ENCODE measurements at places on chromosomes 12 and 14.

GRCh38 chr12:126770188-126770587, 1496.8 kb upstream of the TMEM132C start:
- no peak for DNase-seq

GRCh38 chr14:89493406-89493805, 76.4 kb upstream of the FOXN3 start:
- DNase-seq: no peak

DNA sequence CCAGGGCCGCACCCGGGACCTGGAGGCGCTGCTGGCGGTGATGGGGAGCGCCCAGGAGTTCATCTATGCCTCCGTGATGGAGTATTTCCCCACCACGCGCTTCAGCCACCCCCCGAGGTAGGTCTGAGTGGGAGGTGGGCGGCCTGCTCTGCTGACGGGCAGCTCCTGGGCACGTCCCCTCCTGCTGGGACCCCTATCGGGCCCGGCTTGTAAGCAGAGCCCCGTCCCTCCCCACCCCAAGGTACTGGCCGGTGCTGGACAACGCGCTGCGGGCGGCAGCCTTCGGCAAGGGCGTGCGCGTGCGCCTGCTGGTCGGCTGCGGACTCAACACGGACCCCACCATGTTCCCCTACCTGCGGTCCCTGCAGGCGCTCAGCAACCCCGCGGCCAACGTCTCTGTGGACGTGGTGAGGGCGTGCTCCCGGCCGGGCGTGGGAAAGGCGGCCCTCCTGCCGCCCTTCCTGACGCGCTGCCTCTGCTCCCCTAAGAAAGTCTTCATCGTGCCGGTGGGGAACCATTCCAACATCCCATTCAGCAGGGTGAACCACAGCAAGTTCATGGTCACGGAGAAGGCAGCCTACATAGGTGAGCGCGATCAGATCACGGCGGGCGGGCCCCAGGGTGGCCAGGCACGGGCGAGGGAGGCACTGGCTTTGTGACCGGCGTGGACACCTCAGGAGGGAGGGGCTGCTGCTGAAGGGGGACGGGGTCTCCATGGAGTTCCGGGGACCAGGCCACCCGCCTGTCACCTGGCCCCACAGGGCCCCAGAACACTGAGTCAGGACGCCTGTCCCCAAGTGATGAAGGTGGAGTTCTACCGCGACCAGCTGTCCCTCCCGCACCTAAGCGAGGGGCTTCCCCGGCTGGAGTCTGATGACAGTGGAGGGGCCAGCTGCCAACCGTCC, 7.3 kb downstream of the PLD4 start:
- no peak for DNase-seq

DNA sequence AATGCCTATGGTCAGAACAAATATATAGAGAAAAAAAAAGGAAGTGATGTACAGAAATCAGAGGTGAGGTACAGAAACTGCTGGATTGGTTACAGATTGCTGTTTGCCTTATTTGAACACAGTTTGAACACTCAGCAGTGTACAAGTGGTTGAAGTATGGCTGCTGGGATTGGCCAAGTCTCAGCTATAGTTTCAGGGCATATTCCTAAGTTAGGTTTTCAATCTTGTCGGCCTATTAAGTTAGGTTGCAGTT, 146.4 kb downstream of the LLPH start:
- DNase-seq: no peak

DNA sequence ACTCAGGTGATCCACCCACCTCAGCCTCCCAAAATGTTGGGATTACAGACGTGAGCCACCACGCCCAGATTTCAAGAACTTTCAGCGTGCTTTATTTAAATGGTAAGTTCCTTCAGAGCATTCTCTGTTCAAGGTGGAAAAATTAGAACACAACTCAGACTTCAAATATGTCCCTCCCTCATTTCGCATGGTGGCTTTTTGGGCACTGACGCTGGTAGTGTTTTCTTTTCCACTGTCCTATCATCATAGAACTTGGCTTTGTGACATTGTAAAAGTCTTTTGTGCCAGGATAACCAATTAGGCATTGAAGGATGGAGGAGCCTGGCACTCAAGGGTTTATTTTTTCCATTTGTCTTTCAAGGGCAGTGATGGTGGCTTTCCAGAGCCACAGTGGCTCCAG, 190.8 kb downstream of the NUAK1 start:
- no peak for DNase-seq

DNA sequence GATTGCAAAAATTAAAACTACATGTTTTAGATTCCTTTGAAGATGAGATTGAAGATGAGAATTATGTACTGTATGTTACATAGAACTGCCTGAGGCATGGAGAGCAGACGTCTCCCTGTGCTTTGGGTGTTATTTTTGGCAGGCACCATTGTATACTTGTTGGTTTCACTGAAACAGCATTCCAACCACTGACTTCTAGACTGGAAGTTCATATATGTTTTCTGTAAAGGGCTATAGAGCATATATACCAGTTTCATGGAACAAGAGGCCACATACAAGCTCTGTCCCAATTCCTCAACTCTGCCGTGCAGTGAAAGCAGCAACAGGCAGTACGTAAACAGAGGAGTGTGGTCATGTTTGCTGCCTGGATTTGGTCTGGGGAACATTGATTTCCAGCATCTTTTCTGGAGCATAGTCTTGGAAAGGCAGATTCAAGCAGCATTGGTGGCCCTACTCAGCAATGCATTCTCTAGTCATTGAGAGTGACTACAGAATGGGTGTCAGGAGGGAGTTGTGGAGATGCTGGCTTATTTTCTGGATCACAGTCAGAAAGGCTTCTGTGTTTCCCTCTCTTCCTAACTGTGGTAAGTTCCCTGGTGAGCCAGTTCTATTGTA, 57.6 kb upstream of the CNTN1 start:
- DNase-seq: no peak

- no peak for DNase-seq
These were observed 87.6 kb downstream of the SEC23A start for GRCh38 chr14:39015360-39015961.

- no peak for DNase-seq
These were observed 4.1 kb downstream of the TEP1 start for GRCh38 chr14:20409226-20409625.

- DNase-seq: no peak
These were observed 10.9 kb downstream of the NOC4L start for GRCh38 chr12:132154941-132155770.

GRCh38 chr14:61588419-61588901, 106.9 kb upstream of the HIF1A start:
- DNase-seq: no peak

All from activated T-helper 9 cell treated with anti-CD3 and anti-CD28 coated beads, Interleukin-2, amount 50 U/mL, for 16 hours (primary cell).